ENCODE measurements at places on chromosomes 3 and 15.

DNA sequence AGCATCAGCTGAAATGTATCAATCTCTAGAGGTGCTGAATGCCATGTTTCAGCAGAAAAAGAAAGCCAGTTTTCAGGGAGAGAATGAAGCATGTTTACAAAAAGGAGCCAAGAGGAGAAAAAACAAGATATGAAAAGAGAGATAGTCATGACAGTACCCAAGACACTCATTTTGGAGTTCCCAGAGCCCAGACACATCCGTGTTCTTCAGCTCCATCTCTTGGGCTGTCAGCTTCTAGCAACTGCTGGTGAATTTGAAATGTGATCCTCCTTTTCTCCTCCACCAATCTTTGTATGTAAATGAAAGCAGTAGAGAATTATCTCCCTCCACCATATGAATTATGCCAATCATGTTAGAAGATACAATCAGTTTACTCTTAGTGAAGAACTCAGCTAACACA lies 93.0 kb upstream of the SLC25A36 start:
- DNase-seq = no peak

- DNase-seq = no peak
These were observed 283.3 kb upstream of the RGMA start for GRCh38 chr15:93372208-93372864.

GRCh38 chr3:86792316-86792715 lies 198.6 kb downstream of the VGLL3 start:
- DNase-seq = no peak

GRCh38 chr3:12343047-12343501 lies 54.2 kb downstream of the PPARG start:
- DNase-seq = no peak

DNA sequence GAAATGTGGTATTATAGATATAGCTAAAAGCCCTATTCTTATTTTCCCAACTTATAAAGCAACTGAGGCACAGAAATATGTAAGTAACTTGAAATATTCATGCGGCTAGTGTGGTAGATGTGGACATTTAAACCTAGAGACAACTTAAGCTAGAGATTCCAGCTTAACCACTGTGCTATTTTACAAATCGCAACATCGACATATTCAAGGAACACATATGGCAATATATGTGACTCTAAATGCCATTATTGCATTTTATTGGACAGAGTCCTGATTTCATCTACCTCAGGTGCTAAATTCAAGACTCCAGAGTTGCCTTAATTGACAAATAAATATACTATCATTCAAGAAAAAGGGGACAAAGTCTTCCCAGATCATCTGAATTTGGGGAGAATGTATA lies 442.3 kb downstream of the NLGN1 start:
- no peak for DNase-seq

GRCh38 chr15:95875121-95875643 lies 455.3 kb upstream of the NR2F2 start:
- no peak for DNase-seq

DNA sequence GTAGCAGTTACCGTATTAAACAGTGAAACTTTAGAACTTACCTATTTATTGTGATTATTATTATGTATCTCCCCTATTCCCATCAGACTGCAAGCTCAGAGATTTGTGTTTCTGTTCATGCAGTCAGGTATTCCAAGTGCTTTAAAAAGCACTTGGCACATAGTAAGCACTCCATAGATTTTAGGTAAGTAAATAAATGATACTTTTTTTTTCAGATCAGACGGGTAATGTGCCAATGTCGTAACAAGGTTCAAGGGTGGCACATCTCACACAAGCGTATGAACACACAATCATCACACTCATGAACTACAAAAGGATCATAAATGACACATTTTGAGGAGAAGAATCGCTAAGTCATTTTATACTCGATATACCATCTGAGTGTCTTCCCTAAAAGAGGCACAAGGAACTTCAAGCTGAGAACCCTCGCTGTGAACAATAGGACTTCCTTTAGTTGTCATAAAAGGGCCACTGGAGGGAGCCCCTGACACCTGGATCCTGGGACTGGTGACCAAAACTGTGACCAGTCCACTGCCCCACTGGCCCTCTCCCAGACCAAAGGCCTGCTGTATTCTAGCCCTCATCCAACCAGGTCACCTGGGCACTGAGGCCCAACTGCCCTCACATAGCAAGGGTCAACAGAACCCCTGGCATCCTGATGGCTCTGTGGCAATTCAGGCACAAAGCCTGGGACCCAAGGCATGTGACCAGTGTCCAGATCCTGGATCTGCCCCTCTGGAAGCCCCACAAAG lies 32.1 kb downstream of the KIF9 start:
- no peak for DNase-seq

DNA sequence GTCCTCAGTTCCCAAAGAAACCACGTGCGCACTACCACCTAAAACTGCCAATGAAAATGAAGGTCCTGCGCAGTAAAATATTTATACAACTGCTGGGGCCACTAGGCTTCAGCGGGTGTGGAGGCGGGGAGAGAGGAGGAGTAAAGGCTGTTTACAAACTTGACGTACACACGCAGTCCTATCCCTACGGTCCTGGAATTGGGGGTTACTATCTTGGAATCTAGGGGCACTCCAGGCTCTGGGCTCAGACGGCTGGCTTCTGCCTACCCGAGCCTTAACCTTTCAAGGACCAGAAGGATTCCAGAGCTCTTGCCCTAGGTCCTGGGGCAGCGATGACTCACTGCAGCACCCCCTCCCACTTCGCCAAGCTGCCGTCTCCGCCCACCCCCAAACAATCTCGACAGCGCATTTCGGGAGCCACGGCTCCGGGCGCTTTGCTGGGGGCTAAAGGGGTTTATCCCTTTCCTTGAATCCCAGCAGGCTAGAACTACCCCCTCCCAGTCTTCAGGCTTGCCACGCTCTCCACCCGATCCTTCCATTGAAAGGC lies 3.0 kb downstream of the ADAMTS9 start:
- no peak for DNase-seq

DNA sequence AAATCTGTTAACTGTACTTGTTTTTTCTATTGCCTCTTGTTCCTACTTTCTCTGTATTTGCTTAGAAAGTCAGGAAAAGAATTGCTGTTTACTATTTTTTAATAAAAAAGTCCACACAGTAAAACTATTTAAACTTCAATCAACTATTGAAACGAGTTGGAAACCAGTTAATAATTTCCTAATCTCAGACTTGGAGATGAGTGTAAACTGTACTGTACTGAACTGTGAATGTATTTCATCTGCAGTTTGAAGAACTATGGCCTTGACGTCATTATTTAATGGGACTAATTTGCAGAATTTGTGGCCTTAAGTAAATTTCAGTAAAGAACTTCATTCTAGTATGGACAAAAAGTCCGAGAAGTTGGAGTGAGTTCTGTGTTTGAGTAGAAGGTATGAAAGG lies 89.1 kb downstream of the LRRC28 start:
- DNase-seq = no peak

- no peak for DNase-seq
These were observed 31.5 kb upstream of the LDHAL6B start for GRCh38 chr15:59174835-59175831.

- DNase-seq = no peak
These were observed 48.5 kb upstream of the RASGRP1 start for GRCh38 chr15:38613085-38613484.

GRCh38 chr3:62318752-62319569 lies 54.4 kb downstream of the FEZF2 start:
- peak; percentile 44 for DNase-seq

DNA sequence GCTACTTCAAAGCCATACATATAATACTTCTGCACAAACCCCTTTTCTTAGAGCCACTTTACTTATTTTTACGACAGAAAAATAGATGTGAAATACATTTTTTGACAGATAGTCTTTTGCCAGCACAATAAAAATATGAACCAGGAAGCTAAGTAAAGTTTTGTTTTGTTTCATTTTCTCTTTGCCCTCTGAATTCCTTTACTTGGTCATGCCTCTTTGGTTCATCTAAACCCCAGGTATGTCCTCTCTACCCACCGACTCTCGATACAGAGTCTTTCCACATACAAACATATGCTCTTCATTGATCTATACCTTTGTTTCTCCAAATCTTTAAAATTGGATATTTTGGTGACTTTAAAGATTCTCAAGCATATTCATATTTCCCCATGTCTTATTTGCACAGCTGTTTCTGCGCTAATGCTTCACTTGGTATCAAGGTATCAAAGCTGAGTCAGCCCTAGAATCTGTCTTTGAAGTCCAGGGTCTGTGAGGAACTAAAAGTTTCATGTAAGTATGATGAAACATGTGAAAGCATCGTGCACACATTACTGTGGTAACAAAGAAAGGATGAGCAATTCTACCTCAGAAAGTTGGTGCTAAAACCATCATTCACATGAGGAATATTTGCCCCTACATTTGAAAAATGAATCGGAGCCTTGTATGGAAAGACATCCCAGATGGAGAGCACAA lies 845.4 kb downstream of the NAALADL2 start:
- no peak for DNase-seq

GRCh38 chr3:182000447-182000846 lies 288.7 kb downstream of the SOX2 start:
- DNase-seq = no peak

DNA sequence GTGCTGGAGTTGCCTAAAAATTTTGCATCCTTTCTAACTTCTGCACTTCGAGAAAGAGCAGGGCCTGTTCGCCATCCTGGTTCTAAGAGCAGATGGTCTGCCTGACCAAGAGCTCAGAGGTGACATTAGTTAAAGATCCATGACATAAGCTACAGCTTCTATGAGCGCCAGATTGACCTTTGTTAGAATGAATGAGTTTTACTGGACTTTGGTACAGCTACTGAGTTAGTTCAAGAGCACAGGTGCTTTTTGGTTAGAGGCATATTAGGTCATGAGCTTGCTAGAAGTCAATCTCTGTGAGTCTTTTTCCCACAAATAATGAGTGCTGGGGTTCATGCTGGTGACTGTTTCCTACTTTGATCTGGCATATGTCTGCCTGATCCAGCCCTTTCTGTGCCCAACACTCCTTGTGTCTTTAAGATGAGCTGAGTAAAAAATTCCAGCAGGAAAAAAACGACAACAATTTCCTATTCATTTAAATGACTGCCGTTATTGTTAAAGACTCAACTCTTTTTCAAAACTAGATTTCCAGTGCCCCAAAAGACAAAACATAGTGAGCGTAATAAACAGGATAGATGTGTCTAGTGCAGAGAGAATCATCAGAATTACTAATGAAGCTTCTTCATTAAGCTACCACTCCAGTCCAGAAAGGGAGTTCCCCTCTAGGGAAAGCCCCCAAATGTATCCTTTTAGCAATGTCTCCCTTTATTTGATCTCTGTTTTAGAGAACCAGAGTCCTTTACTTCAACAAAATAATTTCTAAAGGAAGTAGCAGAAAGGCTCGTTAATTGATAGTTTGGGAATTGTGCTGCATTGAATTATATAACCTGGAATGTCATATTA lies 152.9 kb downstream of the SLCO3A1 start:
- no peak for DNase-seq

DNA sequence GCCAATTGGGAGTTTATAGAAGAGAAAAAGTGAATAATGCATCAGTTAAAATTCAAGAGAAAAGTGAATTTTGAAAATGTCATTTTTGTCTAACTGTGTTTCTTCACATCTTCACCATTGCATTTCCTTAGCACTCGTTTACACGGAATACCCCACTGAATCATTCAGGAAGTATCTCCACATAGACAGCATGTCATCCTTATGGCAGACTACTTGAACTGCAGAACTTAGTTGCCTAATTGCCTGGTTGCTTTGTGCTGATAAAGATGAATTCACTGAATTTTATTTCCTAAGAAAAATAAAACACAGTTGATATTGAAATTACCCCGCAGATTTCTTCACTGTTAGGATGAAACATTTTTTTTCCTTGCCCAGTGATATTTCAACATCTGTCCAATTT lies 627.1 kb downstream of the ROBO1 start:
- no peak for DNase-seq

DNA sequence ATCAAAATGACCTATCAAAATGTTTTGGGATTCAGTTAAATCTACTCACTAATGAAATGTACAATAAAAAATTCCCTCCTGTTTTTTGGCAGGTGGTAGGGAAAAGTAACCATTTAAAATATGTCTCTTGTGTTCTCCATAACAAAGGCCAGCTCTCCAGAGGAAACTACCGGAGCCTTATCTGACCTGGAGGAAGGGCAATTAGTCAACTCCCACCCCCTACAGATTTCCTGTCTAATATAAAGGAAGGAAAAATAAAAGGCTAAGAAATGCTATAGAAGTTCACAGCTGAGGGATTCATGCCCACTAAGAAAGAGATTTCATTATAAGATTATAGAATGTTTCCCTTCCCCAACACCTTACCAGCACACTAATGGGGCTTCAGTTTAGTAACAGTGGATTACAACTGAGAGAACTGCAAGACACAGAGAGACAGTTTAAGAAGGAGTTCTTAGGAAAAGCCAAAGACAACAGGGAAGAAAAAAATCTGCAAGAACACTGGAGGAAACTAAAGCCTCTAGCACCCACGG lies 376.5 kb upstream of the KCNMB2 start:
- DNase-seq = no peak

DNA sequence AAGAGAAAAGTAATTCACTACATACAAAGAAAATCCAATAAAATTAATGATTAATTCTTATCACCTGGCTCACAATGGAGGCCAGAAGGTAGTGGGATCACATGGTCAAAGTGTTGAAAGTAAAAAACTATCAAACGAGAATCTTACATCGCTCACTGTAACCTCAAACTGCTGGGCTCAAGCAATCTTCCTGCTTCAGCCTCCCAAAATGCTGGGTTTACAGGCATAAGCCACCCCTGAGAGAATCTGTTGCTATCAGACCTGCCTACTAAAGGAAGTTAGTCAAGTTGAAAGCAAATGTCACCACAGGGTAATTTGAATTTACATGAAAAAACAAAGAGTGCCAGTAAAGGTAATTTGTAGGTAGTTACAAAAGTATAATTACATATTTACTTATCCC lies 103.3 kb downstream of the PCCB start:
- DNase-seq = no peak

DNA sequence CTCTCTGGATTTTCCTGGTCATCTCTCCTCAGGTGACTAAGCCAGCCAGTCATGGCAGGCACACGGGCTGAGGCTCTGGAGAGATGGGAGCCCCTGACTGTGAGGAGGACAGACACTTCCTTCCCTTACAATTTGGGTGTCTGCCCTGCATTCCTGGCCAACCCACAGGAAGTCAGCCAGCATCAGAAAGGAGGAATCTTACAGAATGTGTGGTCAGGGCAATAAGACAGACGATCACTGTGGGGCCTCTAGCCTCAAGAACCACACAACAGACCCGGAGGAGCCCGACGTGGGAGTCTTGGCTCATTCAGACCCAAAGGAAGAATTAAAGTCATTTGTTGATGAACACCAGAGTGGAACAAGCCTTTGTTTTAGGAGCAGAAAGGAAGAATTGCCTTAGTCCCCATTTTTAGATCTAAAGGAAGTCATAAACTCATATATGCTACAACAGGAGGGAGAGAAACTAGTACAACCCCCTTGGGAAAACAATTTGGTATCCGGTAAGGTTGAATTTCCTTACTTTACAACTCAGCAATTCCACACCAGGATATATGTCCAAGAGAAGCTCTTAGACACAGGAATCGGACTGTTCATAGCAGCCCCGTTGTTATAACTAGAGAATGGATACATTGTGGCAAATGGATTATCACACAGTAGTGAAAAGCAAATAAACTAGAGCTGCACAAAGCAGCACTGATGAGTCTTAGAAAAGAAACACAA lies 62.2 kb downstream of the ABTB1 start:
- no peak for DNase-seq

- DNase-seq = no peak
These were observed 18.2 kb upstream of the WDR49 start for GRCh38 chr3:167671878-167672427.

- DNase-seq = peak; percentile 75
These were observed 75.9 kb upstream of the VGLL4 start for GRCh38 chr3:11719406-11720303.

Data from T-helper 9 cell (primary cell).